ENCODE measurements at places on chromosomes 1 and 21.

DNA sequence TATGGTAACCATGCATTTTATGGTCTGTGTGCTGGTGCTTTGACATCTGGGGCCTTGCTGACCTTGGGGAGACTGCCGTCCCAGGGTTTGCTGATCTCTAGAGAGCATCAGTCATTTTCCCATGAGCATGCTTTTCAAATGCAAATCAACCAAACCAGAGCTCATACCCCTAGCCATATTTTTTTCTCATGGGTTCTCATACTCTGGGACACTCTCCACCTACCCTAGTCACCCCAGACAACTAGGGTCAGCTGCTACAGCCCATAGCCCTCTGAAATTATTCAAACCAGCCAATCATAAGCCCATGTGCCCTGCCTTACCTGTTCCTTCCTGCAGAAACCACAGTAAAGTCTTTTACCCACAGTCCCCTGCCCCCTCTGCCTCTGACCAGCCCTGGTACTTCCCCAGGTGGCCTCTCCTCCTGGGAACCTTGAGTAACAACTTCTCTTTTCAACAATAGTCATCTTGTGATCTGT is 132.0 kb downstream of the MAP3K21 start:
- no peak for DNase-seq

DNA sequence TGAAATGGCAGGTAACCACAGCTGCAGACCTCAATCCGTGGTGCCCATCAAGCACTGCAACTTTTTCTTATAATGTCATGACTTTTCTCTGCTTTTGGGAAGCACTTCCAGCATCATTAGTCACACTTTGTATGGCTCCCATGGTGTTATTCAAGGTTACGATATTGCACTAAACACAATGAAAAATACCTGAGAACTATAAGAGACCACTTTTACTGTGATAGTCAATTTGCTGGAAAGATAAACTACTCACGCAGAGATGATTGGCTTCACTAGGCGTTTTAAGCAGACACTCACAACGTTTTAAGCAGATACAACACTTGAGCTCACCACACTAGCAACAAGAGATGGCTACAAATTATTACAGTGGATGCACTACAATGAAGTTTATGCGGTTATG is 103.2 kb upstream of the CHRM3 start:
- DNase-seq = no peak

GRCh38 chr1:23424293-23425192 is at the start of gene TCEA3:
Gene TCEA3, minus strand, starts transcription at chr1:23424748. Its CDS starts 115 bp downstream, at chr1:23424633.
- DNase-seq = peak; percentile 44

- no peak for DNase-seq
Observed at GRCh38 chr1:223301371-223301770, 62.6 kb downstream of the SUSD4 start.

GRCh38 chr1:154969860-154970452 is 591 bp downstream of the SHC1 start:
- peak; percentile 54 for DNase-seq

GRCh38 chr1:6918925-6919511 is 133.8 kb downstream of the CAMTA1 start:
- DNase-seq = no peak

DNA sequence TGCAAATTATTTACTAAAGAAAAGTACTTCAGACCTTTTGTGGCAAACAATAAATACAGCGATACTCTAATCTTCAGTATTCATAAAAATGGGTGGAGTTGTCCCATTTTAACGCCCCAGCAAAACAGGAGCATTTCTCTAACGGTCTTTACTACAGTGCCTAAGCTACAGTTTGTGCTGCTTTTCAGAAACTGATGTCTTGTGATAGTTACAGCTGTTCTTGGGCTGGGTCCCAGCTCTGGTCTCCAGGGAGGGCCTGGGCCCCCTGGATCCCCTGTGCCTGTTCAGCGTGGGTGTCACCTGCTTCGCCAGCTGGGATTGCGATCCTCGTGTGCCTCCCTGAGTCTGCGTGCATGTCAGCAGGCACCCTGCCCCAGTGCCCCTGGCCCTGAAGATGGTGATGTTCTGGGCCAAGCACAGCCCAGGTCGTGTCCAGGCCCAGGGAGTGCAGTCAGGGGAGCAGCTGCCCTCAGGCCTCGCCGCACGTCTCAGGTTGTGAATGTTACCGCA is 64.0 kb upstream of the DIP2A start:
- no peak for DNase-seq

- DNase-seq = no peak
Observed at GRCh38 chr1:4733446-4734177, 79.2 kb downstream of the AJAP1 start.

- no peak for DNase-seq
Observed at GRCh38 chr1:27001570-27002360, 8.3 kb downstream of the TRNP1 start.

- DNase-seq = peak; percentile 11
Observed at GRCh38 chr21:18147678-18148077, 97.0 kb upstream of the CHODL start.

DNA sequence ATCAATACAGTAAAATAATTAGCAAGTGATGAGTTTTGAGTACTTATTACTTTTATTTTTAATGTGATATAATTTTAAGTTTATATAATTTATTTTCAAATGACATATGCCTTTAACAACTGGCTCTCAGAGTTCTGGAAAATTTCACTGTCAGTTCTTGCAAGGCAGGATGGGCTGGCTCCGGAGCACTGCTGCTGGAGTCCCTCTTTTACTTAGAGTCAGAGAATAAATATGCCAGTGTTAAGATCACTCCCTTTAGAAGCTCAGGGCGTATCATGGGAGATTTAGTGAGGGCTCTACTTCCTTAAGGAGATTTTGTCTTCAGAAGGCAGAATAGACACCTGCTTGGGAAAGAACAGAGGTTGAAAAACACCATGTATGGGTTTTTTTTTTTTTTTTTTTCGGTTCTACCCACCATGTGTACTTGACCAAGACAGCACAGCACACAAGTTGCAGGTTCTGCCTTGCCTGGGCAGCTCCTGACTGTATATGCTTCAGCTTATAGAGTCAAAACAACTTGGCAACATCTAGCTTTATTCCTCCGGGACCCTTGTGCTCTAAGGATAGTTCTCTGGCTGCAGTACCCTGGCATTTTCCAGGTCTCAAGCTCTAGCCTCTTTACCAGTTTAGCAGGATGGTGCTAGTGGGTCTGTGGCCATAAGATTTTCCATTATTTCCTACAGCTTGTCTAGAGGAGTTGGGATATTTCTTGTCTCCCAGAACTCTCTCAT is 29.7 kb upstream of the FMOD start:
- no peak for DNase-seq

GRCh38 chr1:41611932-41612450 is 127.5 kb upstream of the EDN2 start:
- DNase-seq = no peak

GRCh38 chr1:48233666-48234485 is 11.4 kb downstream of the SLC5A9 start:
- DNase-seq = no peak

DNA sequence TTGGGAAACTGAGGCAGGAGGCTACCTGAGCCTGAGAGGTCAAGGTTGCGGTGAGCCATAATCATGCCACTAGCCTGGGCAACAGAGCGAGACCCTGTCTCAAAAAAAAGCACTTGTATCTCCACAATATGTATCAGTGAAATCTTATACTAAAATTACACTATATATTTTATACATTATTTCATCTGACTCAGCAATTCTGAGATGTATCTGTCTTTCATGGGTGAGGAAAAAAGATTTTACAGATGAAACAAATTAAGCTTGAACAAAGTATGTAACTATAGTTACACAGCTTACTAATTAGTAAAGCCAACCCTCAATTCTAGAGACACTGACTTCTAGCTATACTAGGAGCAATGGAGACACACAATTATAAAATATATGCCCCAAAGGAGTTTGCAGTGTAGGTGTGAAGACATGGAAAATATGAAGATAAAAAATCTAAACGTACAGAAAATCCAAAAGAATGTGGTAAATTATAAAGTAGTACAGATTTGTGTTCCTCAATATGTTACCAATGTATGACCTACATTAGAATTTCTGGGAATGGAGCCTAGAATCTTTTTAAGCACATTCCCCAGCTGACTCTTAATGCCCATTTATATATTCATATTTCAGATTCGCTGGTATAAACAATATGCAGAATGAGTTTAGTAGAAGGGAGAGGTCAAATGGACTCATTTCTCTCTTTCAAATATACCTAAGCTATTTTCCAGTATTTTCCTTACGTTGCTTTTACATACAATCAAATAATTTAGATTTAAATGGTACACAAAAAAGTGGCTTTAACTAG is 14.6 kb downstream of the GTF2B start:
- peak; percentile 85 for DNase-seq

- DNase-seq = no peak
Observed at GRCh38 chr1:203040513-203041275, 14.4 kb downstream of the PPFIA4 start.

- no peak for DNase-seq
Observed at GRCh38 chr1:116147972-116148371, 36.8 kb downstream of the MAB21L3 start.

DNA sequence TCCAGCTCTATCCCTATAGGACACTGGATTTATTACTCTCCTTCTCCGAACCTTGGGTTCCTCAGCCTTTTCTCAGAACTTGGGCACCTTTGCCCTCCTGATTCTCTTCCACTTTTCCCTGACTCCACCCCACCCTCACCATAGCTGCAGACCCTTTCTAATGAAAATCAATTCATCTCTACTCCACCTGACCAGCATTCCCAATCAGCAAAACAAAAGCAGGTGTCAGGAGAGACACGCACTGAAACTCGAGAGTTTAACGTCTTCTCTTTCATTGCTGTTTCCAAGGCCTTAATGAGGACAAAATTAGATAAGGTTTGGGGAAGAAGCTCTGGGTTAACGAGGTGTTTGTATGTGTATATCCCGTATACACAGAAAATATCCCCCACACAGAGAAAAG is 208.8 kb downstream of the PLPP3 start:
- DNase-seq = no peak

GRCh38 chr1:145740269-145740668 is 21.0 kb downstream of the CD160 start:
- DNase-seq = peak; percentile 85

DNA sequence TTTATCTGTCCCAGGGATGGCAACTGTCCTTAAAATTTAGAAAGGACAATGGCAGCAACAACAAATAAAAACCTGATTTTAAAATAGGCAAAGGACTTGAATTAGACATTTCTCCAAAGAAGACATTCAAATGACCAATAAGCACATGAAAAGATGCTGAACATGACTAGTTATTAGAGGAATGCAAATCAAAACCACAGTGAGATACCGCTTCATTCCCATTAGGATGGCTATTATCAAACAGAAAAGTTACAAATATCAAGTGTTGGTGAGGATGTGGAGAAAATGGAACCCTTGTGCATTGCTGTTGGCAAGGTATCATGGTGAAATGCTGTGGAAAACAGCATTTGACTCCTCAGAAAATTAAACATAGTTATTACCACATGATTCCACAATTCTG is 120.7 kb downstream of the CRB1 start:
- DNase-seq = no peak

- peak; percentile 64 for DNase-seq
Observed at GRCh38 chr1:198528364-198528763, 12.1 kb downstream of the ATP6V1G3 start.

- DNase-seq = no peak
Observed at GRCh38 chr21:26425576-26425975, 147.5 kb downstream of the CYYR1 start.

DNA sequence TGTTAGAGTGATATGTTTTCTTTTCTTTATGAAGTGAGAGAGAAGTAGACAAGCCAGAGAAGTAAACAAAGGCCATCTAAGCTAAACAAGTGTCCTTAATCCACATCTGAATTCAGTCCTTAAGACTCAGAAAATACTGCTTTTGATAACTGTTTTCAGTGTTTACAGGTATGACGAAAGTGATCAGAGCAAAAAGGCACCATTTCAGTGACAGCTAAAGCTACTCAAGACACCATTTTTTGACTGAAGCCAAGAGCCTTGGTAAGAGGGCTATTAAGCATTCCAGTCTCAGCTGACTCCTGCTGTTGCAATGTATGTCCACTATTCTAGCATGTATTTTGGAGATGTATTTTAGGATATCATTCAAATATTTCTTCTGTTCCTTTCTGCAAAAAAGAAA is 4.1 kb downstream of the KMO start:
- DNase-seq = peak; percentile 24

DNA sequence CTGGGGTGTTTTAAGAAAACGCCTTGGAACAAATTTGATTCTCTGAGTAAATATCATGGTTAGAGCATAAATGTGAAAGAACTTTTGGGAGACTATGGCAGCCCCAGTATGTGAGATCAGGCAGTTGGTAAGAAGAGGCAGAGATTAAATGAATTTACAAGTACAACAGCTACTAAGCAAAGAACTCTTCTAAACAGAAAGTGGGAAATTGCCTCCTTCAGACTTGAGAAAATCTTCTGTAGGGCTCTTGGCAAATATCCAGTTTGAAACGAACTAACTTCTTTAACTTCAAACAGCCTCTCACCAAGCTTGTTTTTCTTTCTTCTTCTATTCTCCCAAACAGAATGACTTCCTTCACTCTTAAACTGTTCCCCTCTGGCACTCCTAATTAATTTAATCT is 337.7 kb downstream of the SIPA1L2 start:
- DNase-seq = no peak

DNA sequence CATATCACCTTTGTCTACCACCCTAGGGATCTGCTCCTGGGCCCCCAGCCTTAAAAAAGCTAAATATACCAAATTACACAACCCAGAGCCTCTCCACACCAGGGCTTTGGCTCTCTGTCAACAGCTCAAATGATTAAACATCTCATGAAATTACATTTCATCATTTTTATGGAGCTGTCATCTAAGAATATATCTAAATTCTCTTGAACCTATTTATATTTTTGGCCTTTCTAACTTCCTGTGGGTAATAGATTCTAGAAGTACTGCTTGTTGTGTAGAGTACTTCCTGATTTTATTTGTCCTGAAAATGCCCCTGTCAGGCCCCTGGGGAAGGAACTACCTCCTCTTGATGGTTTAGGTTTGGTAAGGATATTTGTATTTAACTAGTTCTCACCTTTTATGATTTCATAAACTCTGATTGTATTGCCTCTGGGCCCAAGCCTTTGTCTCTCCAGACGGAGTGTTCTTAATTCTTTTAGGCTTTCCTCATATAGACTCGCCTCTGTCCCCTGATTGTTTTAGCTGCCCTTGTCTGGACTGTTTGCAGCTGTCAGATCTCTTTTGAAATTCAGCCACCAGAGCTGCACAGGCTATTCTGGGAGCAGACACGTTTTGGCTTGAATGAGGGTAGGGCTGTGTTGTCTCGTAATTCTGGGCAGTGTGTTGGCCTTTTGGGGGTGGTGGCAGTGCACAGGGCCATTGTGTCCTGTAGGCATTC is 16.6 kb downstream of the MYOG start:
- DNase-seq = peak; percentile 93

- DNase-seq = peak; percentile 67
Observed at GRCh38 chr1:212162635-212163034, 122.6 kb upstream of the PPP2R5A start.

DNA sequence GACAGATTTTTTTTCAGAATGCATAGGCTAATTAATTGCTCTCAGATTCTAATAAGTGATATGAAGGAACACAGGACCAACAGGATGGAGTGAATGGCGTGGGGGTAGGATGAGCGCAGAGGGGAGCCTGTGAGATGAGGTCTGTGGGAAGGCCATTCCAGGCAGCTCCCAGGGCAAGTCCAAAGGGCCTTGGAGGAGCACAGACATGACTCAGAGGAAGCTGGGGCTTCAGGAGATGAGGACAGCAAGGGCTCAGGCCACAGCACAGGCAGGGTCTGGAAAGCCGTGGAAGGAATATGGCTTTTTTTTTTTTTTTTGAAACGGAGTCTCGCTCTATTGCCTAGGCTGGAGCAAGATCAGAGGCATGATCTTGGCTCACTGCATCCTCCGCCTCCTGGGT is 35.1 kb downstream of the FMN2 start:
- DNase-seq = no peak

- no peak for DNase-seq
Observed at GRCh38 chr1:56439610-56440264, 139.6 kb downstream of the PLPP3 start.

Measured in lung (tissue), 17 donors.